HFFc6 (cell line): ENCODE measurements at places on chromosomes 2 and 18. TPM values are rescaled to one million over a fixed set of nuclear protein-coding genes. Genes with fewer than 3 reads are reported as not detected.

DNA sequence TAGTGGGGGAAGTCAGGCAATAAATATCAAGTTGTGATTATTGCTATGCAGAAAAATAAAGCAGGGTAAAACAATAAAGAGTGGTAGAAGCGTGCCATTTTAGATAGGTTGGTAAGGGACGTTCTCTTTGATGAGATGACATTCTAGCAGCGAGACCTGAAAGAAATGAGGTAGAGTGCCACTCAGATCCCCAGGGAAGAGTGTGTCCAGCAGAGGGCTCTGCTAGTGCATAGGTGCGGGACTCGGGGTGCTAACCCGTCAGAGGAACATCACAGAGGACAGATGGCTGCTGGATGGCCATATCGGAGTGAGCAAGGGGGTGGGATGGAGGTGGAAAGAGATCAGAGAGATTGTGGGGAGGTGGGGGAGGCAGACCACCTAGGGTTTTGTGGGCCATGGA, 16.3 kb upstream of the GTF2A1L start:
- no peaks in the 10 kb centered on the region for H3K36me3 ChIP-seq
- H3K27ac ChIP-seq: no peak overlapping the region
- no peaks in the 10 kb centered on the region; the same call in 1 of the 2 replicates for H3K27me3 ChIP-seq
- no peaks in the 10 kb centered on the region for H3K4me1 ChIP-seq

DNA sequence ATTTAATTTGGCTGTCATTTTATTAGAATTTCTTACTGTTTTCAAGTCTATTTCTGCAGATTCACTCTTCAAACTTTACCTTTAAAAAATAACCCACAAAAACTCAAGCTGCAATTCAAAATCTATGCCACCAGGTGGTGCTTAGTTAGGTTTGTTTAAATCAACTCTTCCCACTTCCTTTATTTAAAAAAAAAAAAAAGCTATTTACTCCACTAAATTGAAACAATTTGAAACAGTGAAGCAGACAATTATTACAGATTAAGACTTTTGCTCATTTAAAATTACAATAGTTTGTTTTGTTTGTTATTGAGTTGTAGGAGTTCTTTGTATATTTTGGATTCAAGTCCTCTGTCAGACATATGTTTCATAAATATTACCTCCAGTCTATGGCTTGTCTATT, 300.0 kb downstream of the PDE11A start:
- H3K4me3 ChIP-seq: no peak overlapping the region
- H3K27me3 ChIP-seq: peaks cover 6% of the 10 kb centered on the region
- no peaks in the 10 kb centered on the region for H3K4me1 ChIP-seq
- no peak overlapping the region for H3K27ac ChIP-seq

Gene CXCR1
- total RNA-seq: not detected in 3 replicates

Gene GPR39
- 1.9 and 2.3 TPM in 2 replicates for total RNA-seq

Gene FBXO15
- 0.69 to 1.3 TPM (median 0.83 TPM) in 3 replicates for total RNA-seq
